ENCODE measurements at places on chromosomes 16 and 17.
A peak's percentile ranks its signal among the peaks of the same experiment; 100 is the strongest.

DNA sequence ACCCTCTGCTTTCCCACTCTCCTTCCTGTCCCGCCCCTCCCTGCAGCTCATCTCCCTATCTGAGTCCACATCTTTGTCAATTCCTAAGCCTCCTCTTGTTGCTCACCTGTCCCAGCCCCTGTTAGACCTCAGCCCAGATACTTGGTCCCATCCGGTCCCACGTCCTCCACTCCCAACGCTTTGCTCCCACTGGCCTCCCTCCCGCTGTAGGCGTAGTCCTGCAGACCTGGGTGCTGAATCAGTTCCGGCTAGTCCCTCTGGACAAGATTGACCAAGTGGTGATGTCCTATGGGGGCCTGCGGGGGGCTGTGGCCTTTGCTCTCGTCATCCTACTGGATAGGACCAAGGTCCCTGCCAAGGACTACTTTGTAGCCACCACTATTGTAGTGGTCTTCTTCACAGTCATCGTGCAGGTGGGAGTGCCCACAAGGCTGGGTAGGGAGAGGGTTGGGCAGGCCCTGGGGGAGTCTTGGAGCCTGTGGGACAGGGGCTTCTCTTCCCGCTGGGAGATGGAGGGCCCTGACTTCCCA is 8.0 kb downstream of the SLC9A5 start:
- DNase-seq, result no peak

GRCh38 chr17:2180768-2181167 is 122.8 kb downstream of the SMG6 start:
- DNase-seq, result no peak

DNA sequence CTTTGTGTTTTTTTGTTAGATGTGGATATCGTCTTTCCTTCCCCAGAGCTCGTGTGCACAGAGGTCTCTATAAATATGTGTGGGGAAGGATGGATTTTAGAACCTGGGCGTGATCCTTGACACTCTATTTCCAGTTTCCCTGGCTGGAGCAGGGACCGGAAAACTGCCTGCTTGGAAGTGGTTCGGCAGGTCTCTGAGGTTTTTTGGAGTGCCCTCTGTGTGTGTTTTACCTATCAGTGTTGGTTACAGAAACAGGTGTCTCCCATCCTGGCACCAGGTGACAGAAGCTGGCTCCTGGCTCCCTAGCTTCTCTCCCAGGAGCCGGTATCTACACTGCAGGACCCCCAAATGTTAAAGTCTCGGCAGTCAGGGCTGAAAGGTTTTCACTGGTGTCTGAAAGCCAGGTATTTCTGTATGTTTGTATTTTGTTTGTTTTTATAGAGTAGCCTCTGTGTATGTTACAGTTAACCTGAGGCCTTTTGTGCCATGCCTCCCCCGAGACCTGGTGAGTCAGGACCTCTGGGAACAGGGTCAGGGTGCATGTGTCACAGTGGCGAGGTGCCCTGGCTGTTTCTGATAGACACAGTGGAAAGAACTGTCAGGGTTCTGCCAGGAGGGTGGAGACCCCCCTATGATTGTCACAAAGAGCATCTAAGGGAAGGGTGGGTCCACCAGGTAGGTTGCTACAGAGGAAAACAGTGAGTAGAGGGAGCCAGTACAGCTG is 31.3 kb downstream of the ZC3H18 start:
- DNase-seq, result no peak

- no peak for DNase-seq
Measured at GRCh38 chr16:80703131-80704071, 101.0 kb downstream of the CDYL2 start.

- DNase-seq, result no peak
Measured at GRCh38 chr17:76887802-76888201, 19.6 kb downstream of the MGAT5B start.

- DNase-seq, result peak; percentile 91
Measured at GRCh38 chr17:31524926-31525800, 133.7 kb downstream of the RAB11FIP4 start.

- peak; percentile 57 for DNase-seq
Measured at GRCh38 chr17:47324224-47325020, 667 bp downstream of the EFCAB13 start.

GRCh38 chr16:17229766-17230165 is 241.0 kb downstream of the XYLT1 start:
- no peak for DNase-seq

GRCh38 chr16:56206951-56207350 is 15.7 kb downstream of the GNAO1 start:
- no peak for DNase-seq

GRCh38 chr17:14101976-14102375 is 32.7 kb downstream of the COX10 start:
- DNase-seq, result no peak

DNA sequence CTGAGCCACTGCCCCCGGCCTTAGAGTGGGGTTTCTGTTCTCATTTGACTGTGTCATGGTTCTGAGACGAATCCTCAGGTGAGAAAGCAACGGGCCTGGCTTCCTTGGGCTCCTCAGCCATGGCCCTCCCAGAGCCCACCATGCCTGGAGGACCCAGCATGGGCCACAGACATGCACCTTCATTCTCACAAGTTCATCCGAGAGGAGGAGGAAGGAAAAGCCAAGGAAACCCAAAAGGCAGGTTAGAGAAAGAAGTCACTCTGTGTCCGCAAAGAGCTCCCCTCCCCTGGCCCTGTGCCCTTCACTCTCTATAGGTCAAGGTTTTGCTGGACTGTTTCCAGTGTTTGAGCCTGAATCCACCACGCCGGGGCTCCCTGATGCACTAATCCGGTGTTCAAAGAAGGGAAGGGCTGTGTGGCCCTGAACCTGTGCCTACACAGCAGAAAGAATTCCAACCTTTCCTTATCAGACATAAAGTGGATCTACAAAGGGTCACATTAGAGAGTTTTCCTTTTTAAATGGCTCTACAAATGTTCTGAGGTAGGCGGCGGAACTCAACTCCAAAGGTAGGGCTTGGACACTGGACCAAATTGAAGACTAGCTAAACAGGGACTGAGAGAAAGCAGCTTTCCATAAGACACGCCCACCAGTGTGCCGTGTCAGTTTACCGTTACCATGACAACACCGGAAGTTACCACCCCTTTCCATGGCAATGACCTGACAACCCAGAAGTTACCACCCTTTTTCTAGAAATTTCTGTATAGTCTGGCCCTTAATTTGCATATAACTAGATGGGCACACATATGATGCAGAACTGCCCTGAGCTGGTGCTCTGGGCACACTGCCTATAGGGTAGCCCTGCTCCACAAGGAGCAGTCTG is 15.9 kb upstream of the PECAM1 start:
- DNase-seq, result no peak

DNA sequence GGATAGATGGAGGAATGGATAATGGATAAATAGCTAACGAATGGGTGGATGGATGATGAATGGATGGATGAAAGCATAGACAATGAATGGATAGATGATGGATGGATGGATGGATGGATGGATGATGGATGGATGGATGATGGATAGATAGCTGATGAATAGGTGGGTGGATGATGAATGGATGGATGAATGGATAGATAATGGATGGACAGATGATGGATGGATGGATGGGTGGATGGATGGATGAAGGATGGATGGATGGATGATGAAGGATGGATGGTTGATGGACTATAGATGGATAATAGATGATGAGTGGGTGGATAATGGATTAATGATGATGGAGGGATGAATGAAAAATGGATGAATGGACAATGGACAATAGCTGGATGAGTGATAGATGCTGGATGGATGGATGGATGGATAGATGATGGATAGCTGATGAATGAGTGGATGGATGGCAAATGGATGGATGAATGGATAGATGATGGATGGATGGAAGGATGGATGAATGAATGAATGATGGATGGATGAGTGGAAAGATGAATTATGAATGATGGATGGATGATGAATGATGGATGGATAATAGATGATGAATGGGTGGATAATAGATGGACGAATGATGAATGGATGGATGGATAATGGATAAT is 239.8 kb downstream of the KATNIP start:
- DNase-seq, result no peak

Data from GM13977 (cell line).